ENCODE measurements at places on chromosomes 6 and 20.

DNA sequence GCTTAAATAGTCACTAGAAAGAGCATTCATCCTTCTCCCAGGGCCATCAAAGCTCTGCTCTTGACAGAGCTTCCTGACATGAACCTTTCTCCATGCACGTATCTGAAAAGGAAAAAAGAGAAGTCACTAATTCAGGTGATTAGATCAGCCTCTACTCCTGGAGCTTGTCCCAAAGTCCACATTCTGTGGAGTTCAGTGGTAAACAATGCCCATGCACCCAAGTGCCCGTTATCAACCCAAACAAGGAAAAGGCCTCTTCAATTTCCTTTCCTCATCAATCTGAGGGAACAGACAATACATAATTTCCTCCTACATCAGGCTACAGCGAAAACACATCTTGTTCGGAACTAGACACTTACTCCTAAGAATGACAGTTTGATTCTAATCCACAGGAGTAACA, 129.2 kb upstream of the PCSK2 start:
- no peak for DNase-seq

DNA sequence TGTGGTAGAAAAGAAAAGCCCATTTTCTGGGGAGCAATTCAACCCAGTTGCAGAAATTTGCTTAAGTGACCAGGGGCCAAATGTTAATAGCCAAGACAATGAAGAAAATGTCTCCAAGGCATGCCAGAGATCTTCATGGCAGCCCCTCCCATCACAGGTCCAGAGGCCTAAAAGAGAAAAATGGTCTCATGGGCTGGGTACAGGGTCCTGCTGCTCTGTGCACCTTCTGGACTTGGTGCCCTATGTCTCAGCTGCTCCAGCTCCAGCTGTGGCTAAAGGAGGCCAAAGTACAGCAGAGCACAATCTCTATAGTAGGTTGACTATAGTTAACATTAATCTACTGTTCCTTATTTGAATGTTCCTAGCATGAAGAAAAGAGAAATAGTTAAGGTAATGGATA, 44.7 kb downstream of the FRK start:
- no peak for DNase-seq

DNA sequence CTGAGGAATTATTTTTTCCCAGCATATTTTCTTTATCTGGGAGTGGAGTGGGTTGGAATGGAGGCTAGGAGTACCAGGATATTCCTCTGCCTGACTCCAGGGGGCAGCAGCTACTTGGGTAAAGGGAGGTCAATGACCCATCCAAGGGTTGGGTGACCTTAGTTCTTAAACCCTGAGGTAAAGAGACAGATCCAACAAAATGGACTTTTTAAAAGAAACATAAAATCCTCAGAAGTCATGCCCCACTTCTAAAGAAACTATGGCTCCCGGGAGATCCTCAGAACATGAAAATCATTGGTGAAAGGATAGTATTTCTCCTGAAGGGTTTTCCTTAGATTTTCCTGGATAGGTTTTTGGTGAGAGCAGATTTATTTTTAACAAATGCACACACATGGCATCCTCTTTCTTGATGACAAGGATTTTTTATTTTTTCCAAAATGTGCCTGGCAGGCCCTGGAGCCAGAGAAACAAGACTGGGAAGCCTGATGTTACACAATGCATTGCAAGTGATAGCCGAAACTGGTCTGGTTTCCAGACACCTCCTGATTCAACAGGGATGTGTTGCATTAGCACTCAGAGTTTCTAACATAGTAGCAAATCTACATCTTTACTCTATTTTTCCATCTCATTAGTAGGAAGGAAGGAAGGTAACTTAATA, 240.9 kb upstream of the BTBD3 start:
- DNase-seq, result no peak

GRCh38 chr6:57173056-57173885, 1.1 kb downstream of the BAG2 start:
- DNase-seq, result no peak

DNA sequence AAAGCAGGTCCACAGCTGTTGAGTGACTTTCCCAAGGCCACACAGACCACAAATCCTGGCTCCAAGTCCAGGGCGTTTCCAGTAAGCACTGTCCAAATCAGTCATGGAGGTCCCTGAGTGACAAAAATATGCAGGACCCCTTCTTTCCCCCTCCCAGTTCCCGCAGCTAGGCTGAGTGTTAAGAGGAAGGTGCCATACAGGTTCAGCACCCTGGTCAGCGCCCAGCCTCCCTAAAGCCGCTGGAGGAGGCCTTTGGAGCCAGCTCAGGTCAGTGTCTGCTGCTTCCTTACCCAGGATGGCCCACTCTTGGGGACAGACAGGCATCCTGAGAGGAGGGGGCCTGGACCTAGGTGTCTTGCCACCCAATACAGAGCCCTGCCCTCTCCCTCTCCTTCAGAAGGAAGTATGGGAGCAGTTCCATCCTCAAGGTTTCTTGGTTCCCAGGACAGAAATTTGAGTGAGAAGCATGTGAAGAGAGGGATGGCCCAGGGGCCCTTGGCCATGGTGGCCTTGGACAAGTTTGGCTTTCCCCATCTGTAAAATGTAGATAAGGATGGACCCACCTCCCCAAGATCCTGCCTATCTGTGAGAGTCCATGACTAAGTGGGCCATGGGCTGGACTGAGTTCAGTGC, 13.2 kb downstream of the TMEM74B start:
- DNase-seq, result no peak

DNA sequence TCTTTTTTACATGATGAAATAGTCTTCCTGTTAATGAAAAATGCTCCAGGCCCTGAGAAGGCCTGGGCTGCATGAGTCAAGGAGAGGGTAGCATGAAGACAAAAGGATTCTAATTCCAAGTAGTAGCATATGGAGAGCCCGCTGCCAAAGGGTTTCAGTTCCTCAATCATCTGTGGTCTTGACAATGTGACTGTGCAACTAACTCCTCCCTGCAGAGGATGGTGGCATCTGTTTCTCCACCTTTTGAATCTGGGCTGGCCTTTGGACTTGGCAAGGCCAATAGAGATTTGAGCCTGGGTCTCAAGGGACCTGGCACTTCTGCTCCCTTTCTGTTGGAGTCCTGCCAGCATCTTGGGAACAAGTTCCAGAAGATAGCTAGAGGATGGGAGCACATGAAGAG, 35.1 kb upstream of the ANKEF1 start:
- no peak for DNase-seq

- DNase-seq, result no peak
Measured at GRCh38 chr6:12968839-12969558, 252.4 kb downstream of the PHACTR1 start.

DNA sequence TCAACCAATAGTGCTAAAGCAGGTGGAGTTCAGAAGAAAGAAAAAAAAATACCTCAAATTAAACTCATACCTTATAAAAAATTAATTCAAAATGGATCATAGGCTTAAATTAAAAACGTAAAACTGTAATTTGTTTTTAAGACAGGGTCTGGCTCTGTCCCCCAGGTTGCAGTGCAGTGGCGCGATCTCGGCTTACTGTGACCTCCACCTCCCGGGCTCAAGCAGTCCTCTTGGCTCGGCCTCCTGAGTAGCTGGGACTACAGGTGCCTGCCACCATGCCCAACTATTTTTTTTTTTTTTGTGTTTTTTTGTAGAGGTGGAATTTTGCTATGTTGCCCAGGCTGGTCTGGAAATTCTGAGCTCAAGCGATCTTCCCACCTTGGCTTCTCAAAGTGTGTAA, 111.6 kb downstream of the HDGFL1 start:
- no peak for DNase-seq

DNA sequence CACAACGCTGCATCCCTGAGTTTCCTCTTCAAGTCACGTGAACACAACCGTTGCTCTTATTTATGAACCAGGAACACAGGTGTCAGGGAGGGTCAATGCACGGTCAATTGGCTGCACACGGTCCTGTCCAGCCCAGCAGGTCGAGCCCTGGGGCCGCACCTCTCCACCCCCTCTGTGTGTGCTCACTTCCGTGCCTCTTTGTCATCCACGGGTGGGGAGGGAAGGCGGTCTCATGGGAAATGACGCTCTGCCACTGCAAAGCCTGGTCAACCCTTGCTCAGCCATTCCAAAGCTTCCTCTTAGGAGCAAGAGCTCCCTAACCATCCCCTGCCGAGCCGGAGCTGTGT, 38.7 kb downstream of the DACT2 start:
- DNase-seq, result no peak

DNA sequence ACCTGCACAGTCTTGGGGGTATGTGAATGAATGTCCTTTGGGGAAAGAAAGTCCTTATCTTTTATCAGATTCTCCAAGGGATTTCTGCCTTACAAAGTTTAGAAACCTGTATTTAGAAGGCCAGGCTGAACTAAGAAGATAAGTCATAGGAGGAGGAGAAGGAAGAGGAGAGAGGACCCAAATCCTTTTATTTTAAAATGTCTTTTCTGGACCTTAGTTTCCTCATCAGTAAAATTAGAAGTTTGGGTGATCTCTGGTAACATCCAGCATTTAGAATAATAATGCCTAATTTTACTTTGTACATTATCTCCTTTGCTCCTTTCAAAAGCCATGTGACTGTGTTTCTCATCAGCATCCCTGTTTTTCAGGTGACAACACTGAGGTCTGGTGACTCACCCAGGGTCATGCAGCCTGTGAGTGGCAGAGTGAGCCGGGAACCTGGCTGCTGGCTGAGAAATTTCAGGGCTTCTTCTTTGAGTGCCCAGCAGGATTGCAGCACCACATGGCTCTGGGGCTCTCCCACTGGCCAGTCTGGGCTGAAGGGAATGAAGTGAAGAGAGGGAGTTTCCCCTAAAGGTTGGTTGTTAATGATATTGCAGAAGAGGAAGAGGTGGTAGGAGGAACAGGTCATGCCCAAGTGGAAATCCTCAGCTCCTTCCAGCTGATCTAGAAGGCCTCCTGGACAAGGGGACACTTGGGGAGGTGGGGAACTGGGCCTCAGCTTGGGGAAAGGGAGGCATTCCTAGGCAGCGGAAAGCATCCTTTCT, 34.0 kb downstream of the VEGFA start:
- DNase-seq, result no peak

GRCh38 chr6:158754738-158755137, 64.4 kb downstream of the EZR start:
- DNase-seq, result no peak

DNA sequence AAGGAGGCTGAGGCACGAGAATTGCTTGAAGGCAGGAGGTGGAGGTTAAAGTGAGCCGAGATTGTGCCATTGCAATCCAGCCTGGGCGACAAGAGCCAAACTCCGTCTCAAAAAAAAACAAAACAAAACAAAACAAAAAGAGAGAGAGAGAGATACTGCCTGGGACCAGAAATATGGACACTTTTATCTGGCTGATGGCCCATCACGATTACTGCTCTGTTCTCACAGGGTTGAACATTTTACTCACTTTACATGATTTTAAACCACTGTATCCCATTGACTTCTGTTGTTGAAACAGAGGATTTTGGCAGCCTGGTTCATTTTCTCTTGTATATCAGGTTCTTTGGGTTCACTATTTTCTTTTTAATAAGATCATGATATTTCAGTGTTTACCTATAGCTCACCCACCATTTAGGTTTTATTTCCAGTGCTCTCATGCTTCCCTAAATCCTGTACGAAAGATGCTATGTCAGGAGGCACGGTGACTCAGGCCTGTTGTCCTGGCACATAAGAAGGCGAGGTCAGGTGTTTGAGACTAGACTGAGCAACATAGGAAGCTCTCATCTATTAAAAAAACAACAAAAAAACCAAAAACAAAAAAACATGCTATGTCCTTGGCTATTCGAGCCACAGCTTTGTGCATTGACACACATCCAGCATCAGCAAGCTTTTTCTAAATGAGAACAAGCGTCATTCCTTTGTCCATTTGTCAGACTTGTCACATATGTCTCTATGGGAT, 34.5 kb upstream of the RREB1 start:
- DNase-seq, result no peak

- DNase-seq, result no peak
Measured at GRCh38 chr6:112851146-112851545, 504.0 kb downstream of the RFPL4B start.

- DNase-seq, result no peak
Measured at GRCh38 chr20:1816384-1817381, 78.5 kb upstream of the SIRPA start.

GRCh38 chr20:23412026-23412425, 9.3 kb downstream of the NAPB start:
- no peak for DNase-seq

GRCh38 chr20:17870086-17870740, 98.4 kb downstream of the SNX5 start:
- no peak for DNase-seq

GRCh38 chr20:18266282-18266681, 22.0 kb upstream of the ZNF133 start:
- no peak for DNase-seq

DNA sequence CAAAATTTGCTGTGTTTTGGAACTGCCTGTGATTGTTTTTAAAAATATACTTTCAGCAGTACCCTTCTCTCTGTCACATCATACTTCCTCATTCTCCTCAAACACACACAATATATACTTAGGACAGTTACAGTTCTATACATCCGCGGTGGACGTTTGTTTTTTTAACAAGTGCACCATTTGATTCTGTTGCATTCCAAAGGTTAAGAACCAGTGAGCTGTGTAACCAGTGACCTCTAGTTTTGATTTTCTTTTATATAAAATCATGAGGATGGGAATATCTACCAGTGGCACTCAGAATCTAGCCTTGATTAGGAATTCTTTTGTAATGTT, 152.8 kb downstream of the CARMIL1 start:
- DNase-seq, result no peak

- no peak for DNase-seq
Measured at GRCh38 chr6:130831607-130832006, 4.4 kb downstream of the SMLR1 start.

GRCh38 chr6:86251106-86251505, 608.4 kb upstream of the SYNCRIP start:
- DNase-seq, result no peak

DNA sequence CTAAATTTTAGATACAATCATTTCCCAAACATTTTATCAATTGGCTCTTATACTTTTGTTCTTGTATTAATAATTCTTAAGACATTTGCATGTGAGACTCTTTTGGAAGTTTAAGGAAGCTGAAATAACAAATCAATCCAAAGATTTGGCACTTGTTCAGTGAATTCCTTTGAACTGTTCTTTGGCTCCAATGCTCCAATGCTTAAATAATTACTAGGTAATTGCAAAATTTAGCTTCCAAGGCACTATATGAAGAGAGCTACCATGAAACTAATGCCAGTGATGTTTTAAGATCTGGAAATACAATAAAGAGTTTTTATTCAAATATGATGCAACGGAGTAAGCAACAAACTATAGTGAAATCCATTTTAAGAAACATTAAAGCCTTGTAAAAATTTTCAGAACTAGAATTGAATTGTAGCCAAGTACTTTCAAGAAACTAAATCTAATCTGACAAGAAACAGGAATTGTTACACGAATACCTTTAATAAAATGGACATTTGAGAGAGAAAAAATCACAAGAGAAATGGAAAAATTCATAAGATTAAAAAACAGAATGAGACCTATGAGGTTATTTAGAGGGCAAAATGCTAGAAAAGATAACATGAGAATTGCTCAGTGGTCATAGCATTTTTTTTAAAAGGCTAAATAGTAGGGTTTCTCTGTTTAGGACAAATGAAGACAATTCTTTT, 43.6 kb upstream of the SMLR1 start:
- no peak for DNase-seq

DNA sequence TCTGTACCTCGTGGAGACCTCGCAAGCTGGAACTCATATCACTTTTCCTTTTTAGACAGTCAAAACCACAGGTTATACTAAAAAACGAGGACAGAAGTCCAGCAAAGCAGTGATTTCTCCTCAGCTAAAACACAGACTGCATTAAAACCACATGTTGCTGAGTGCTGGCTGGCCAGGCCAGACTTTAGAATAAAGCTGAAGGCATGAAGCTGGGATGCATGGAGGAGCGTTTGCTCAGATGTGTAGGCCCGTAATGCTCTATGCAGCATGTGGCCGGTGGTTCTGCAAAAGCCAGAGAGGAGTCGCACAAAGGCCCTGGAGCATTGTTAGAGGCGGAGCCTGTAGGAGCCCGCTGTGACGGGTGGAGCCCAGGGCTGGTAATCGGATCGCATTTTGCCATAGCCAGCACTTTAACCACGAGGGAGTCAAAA, 83.6 kb downstream of the SMOC2 start:
- no peak for DNase-seq

All from stimulated activated CD8-positive, alpha-beta memory T cell treated with anti-CD3 and anti-CD28 coated beads, Interleukin-7, amount 100 ng/mL, for 1 hour (primary cell).